Psoas muscle (tissue), 8 donors: ENCODE measurements at places on chromosomes 13 and 19. TPM values are rescaled to one million over a fixed set of nuclear protein-coding genes. Genes with fewer than 3 reads are reported as not detected.
A peak's percentile ranks its signal among the peaks of the same experiment; 100 is the strongest.

The CGB7 gene
- total RNA-seq, result 0.46 TPM

The FRY gene
- 43.6 TPM for total RNA-seq

The FPR2 gene
- 0.30 TPM for total RNA-seq

The GRIK5 gene
- 0.50 TPM for total RNA-seq

DNA sequence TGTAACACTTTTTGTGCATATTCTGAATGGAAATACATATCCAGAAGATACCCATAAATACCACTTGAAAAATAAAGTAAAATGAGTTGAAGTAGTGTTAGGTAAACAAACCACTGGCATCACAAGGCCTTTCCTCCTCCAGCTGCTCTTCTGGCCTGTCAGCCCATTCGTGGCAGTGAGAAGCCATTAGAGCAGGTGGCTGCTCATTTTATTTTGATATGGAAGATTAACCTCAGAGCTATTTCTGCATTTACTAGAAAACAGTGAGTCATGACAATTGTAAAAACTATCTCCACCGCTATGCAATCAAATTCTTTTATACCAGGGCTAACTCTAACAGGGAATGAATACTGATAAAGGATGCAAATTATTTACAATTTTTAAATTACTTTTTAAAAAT, 2898.1 kb downstream of the PCDH9 start:
- no peaks in the 10 kb centered on the region for H3K27me3 ChIP-seq
- H3K36me3 ChIP-seq, result no peaks in the 10 kb centered on the region
- H3K4me1 ChIP-seq, result no peaks in the 10 kb centered on the region
- no peak overlapping the region for H3K27ac ChIP-seq

DNA sequence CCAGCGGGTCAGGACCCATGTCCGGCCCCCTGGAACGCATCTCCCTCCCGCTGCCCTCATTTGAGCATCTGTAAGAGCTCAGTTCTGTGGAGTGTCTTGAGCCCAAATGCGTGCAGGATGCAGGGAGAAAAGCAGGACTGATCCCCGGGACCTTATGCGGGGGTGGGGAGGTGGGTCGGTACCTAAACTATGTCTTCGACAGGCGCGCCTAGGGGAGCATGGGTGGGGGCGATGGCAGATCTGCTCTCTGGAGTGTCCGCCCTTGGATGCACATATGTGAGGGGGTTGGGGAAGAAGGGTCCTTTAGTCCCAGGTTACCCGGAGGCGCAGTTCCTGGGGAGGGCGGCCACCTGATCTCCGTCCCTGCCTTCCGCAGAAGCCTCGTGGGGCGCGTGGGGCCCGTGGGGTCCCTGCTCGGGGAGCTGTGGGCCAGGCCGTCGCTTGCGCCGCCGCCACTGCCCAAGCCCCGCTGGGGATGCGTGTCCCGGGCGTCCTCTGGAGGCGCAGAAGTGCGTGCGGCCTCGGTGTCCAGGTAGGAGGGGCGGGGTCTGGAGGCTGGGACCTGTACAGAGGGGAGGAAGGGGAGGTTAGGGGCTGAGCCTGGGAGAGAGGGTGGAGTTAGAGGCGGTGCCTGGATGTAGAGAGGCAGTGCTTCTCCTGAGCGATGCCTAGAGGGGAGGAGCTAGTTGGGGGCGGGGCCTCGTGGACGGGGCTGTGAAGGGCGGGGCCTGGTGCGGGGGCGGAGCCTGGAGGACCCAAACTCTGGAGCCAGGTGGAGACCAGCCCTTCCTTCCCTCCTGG, 2.9 kb downstream of the CILP2 start:
- H3K36me3 ChIP-seq, result no peaks in the 10 kb centered on the region
- no peaks in the 10 kb centered on the region for H3K27me3 ChIP-seq
- H3K4me3 ChIP-seq, result peak overlapping the region; percentile 28
- peaks cover 12% of the 10 kb centered on the region for H3K4me1 ChIP-seq
- peak; percentile 48 for DNase-seq

DNA sequence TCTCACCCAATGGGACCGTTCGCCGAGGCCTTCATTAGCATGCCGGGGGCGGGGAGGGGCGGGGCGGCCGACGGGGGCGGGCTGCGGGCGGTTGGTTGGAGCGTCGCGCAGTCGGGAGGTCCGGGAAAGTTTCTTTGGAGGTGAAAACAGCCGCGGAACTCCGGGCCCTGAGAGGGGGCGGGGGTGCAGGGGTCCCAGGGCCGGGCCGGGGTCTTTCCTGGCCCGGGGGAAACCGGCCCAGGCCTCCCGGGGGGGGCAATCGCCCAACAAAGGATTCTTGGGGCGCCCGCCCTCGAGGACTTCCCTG, at the start of gene HMG20B:
Gene HMG20B, plus strand, starts transcription at position 90 of the 307 bp plus-strand sequence. CDS start 366 bp downstream, outside the sequence.
- H3K27ac ChIP-seq, result peak within 1 kb of the TSS; percentile 68
- peak within 1 kb of the TSS; percentile 81 for H3K4me3 ChIP-seq
- H3K4me1 ChIP-seq, result peaks cover 10% of the 10 kb centered on the region
- no peak for DNase-seq
- no peaks in the 10 kb centered on the region for H3K27me3 ChIP-seq

DNA sequence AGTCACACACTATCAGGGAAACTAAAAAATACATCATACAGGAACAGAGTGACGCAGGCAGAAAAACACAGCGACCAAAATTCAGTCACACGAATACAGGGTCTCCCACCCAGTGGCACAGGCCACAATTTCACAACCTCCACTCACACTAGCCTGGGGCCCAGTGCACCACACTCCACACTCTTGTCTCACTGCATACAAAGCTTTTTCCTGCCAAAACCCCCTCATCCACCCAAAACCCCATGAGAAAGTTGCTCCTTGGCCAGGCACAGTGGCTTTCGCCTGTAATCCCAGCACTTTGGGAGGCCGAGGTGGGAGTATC, 1.2 kb downstream of the S1PR5 start:
- H3K4me3 ChIP-seq, result no peak overlapping the region
- H3K27me3 ChIP-seq, result peaks cover 30% of the 10 kb centered on the region
- no peak overlapping the region for H3K27ac ChIP-seq
- no peak for DNase-seq

DNA sequence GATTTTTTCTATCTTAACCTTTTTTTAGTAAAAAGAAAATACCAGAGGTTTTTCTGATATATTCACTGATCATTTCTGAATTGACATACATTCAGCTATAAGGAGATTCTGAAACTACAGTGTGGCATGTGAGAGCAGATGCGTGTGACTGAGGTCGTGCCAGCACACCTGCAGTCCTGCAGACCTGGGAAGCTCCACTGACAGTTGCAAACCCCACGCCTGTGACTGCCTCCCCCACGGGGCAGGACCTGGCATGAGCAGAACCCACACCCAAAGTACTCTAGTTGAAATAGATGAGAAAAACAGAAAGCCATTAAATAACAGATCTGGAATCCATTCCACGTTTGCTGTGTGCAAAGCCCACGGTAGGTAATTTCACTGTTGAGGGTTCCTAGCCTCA, 80.7 kb downstream of the TEX29 start:
- H3K27ac ChIP-seq, result no peak overlapping the region
- no peaks in the 10 kb centered on the region for H3K36me3 ChIP-seq
- H3K4me1 ChIP-seq, result no peaks in the 10 kb centered on the region
- DNase-seq, result no peak
- H3K27me3 ChIP-seq, result no peaks in the 10 kb centered on the region

DNA sequence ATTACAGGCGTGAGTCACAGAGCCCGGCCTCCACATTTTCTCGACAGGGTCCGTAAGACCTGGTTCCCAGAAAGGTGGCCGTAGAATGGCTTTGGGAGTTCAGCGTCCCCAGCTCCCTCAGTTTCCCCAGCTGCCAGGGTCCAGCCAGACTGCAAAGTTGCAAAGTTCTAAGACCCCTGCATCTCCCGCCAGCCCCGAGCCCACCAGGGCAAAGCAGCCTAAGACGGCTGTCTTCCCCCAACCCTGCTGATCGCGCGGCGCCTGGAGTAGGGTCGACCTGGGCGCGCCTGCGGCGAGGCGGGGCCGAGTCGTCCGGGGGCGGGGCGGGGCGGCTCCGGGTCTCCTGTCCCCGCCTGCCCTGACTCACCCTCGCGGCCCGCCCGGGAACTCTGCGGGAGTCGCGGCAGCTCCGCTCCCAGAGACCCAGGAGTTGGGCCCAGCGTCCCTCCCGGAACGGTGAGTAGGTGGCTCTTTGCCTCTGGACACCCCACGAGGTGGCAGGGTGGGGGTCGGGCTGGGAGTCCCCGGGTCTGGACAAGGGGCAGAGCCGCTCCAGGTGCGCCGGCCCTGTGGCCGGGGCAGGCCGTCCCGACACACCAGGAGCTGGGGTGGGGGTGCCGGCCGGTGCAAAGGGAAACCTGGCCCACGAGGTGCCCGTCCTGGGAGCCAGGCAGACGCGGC, at the start of gene LRRC8E:
Gene LRRC8E, plus strand, starts transcription at position 366 of the 681 bp plus-strand sequence. CDS start 7,094 bp downstream, outside the sequence.
- no peaks in the 10 kb centered on the region for H3K36me3 ChIP-seq
- no peaks in the 10 kb centered on the region for H3K4me1 ChIP-seq
- DNase-seq, result no peak

DNA sequence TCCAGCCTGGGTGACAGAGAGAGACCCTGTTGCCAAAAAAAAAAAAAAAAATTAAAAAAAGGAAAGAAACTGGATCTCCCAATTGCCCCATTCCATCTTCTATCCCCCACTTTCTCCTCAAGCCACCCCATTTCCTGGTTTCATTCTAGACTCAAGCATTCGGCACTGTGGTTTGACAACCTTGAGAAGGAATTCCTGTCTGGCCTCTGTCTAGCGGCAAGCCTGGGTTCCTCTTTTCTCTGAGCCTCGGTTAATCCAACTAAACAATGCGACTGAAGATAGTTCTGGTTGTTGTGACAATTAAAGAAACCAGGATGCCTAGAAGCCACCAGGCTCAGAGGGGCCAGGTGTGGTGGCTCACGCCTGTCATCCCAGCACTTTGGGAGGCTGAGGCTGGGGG, 3.3 kb upstream of the C3 start:
- H3K4me1 ChIP-seq, result no peaks in the 10 kb centered on the region

DNA sequence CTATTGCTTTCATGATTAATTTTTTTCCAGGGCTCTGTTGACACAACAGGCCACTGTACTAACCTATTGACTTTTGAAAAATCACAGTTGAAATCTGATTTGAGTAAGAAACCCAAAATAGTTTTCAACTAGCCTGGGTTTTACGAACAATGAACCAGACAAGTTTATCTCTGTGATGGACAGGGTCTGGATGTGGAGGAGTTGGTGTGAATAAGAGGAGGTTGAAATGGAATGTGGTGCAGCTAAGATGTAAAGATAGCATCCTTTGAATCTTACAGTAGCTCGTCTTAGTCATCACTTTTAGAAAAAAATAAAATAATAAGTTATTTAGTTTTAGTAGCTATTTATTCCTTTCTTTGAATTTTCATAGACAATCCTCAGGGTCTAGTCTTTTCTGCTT, 8.3 kb upstream of the OXGR1 start:
- peaks cover 10% of the 10 kb centered on the region for H3K27me3 ChIP-seq
- H3K27ac ChIP-seq, result no peak overlapping the region
- no peaks in the 10 kb centered on the region for H3K4me1 ChIP-seq
- H3K4me3 ChIP-seq, result no peak overlapping the region
- no peaks in the 10 kb centered on the region for H3K36me3 ChIP-seq

DNA sequence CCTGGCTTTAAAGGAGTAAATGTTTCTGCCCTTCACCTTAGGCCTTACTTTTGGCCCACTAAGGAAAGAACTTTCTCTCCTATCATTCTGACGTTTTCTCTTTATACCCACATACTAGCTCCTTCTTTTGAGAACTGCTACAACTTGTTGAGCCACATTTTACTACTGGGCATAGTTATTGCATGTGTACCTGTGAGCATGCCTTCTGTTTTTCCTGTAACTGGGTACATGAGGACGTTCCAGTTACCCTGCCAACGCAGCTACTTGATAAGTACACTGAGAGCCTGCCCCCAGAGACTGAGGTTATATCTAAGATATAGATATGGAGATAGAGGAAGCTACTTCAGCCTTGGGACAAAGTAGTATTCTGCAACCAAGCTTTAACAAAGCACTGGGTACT, 3.5 kb downstream of the CCDC169 start:
- no peak overlapping the region for H3K27ac ChIP-seq
- H3K4me3 ChIP-seq, result no peak overlapping the region
- H3K27me3 ChIP-seq, result no peaks in the 10 kb centered on the region
- DNase-seq, result no peak

DNA sequence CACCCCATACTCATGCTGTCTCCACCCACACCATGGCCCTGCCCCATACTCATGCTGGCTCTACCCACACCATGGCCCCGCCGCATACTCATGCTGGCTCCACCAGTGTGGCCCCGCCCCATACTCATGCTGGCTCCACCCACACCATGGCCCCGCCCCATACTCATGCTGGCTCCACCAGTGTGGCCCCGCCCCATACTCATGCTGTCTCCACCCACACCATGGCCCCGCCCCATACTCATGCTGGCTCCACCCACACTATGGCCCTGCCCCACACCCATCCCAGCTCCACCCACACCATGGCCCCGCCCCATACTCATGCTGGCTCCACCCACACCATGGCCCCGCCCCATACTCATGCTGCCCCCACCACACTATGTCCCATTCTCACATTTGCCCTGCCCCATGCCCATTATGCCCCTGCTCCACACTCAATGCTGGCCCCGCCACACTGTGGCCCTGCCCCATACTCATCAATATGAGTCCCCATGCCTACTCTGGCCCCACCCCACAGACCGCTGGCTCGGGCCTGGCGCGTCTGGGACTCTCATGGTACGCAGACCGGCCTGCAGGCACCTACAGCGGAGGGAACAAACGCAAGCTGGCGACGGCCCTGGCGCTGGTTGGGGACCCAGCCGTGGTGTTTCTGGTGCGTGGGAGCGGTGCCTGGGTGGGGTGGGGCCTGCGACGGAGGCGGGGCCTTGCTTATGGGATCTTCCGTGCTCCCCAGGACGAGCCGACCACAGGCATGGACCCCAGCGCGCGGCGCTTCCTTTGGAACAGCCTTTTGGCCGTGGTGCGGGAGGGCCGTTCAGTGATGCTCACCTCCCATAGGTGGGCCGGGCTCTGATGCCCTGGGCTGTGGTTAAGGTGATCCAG, 3.7 kb upstream of the ARHGAP45 start:
- H3K27ac ChIP-seq, result no peak overlapping the region
- no peaks in the 10 kb centered on the region for H3K36me3 ChIP-seq
- peak; percentile 23 for DNase-seq
- no peak overlapping the region for H3K4me3 ChIP-seq
- H3K27me3 ChIP-seq, result peaks cover 15% of the 10 kb centered on the region

- no peak overlapping the region for H3K4me3 ChIP-seq
- H3K36me3 ChIP-seq, result no peaks in the 10 kb centered on the region
- no peaks in the 10 kb centered on the region for H3K4me1 ChIP-seq
- H3K27ac ChIP-seq, result no peak overlapping the region
- DNase-seq, result no peak
Measured at GRCh38 chr13:100707818-100708740, 33.5 kb upstream of the TMTC4 start.

DNA sequence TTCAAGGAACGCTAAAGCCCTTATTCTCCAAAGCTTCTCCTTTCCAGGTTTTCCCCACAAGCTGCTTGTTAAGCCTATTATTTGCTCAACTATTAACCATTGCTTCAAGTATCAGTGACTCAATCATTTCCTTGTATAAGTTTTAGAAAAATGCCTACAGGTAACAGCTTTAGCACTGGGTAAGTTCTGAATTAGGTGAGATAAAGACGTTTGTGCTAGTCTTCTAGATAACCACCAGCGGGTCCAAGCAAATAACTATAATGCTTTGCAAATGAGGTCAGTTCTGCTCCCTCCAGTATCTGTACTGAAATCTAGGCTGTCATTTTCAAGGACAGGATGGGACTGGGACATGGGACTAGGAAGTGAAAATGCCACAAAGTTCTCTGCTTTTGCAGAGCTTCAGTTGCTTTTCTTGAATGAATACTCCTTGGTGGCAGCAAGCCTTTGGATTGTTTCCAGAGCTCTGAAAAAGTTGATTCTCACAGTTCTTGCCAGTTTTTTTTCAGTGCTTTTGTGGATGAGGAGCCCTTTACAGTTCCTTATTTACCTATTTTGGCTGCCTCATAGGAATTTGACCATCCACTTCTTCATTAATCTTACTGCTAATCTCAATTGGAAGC, 1487.7 kb downstream of the EFNB2 start:
- DNase-seq, result no peak
- no peak overlapping the region for H3K27ac ChIP-seq
- no peaks in the 10 kb centered on the region for H3K4me1 ChIP-seq
- no peaks in the 10 kb centered on the region for H3K36me3 ChIP-seq
- H3K27me3 ChIP-seq, result no peaks in the 10 kb centered on the region
